ENCODE measurements at places on chromosomes 6 and 20.

GRCh38 chr6:38493931-38494547, 145.7 kb downstream of the BTBD9 start:
- peak; percentile 65 for DNase-seq

- no peak for DNase-seq
Observed at GRCh38 chr6:24448828-24449525, 40.4 kb downstream of the GPLD1 start.

DNA sequence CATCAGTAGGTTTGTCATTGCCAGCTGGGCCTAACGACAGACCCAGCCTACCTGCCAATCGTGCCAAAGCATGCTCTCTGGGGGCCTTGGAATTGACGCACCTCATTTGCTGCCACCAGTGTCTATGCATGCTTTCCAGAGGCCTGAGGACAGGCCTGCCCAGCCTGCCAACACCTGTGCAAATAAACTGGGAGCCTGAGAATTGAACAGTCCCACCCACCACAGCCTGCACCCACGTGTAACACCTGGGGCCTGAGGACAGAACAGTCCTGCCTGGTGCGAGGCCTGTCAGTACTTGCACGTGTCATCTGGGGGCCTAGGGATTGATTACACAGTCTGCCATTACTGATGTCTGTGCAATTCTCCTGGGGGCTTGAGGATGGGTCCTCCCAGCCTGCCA, 6.2 kb upstream of the RNF217 start:
- no peak for DNase-seq

GRCh38 chr6:130771741-130772140, 55.5 kb upstream of the SMLR1 start:
- DNase-seq: no peak

DNA sequence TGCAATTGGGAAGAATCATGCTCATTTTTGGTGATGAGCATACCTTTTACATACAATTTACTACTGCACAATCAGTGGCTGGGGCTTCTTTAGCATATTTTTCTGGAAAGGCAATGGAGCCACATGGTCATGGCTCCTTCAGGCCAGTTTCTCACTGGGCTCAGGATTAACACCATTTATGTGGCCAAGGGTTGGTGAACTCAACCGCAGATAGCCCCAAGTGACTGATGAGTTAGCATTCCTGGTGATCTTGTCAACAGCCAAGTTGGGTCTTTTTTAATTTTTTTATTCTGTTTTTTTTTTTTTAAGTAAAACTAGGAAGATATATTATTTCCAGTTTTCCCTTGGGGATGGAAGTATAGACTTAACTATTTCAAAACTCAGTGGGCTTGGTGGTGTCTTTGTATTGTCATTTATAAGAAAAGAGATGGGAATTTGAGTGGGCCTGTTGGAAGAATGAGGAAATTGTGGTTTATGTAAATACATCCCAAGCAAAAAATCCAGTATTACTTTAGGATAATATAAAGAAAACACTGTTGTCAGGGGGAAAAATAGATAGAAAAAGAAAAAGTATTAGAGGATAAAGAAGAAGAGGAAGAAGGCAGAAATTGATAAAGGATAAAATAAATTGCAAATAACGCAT, 397.4 kb downstream of the MAFB start:
- DNase-seq: no peak

- DNase-seq: no peak
Observed at GRCh38 chr6:37704066-37704465, 6.4 kb upstream of the MDGA1 start.

DNA sequence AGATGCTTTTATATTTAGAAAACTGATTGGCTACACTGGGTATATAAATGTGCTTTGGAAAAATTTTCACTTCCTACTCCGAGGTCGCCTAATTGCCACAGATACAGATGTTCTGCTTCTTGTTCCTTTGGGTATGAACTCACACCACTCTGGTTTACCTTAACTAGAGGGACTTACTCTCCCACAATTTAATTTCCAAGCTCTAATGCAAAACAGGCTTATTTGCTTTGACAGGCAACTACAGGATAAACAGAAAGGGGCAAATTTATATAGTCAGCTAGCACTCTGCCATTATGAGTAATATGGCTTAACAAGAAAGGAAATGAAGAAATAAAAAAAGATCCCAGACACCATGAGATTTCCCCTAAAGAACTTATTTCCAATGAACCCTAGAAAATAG, 156.9 kb upstream of the ZFP64 start:
- DNase-seq: no peak
